Neuronal stem cell (in vitro differentiated cells): ENCODE measurements at places on chromosomes 7 and 10.

DNA sequence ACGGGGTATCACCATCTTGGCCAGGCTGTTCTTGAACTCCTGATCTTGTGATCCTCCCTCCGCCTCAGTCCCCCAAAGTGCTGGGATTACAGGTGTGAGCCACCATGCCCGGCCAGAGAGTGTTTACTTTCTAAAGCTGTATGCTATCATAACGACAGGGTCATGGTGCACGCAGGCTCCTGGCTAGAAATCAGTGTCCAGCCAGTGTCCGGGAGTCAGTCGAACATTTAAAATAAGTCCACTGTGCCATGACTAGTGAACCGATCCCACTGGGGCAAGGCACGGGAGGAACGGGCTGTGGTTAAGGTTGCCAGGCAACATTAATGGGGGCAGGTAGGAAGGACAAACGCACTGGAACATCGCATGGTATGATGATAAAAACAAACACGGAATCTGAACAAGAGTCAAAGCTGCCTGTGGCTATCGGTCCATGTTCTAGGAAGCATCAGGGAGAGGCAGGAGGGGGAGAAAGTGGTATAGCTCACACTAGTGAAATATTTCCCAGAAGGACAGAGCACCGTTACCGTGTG, 89.0 kb upstream of the SEPHS1 start:
- DNase-seq = no peak
- H3K27me3 ChIP-seq = no peaks in the 10 kb centered on the region
- H3K4me1 ChIP-seq = peaks cover 4% of the 10 kb centered on the region

DNA sequence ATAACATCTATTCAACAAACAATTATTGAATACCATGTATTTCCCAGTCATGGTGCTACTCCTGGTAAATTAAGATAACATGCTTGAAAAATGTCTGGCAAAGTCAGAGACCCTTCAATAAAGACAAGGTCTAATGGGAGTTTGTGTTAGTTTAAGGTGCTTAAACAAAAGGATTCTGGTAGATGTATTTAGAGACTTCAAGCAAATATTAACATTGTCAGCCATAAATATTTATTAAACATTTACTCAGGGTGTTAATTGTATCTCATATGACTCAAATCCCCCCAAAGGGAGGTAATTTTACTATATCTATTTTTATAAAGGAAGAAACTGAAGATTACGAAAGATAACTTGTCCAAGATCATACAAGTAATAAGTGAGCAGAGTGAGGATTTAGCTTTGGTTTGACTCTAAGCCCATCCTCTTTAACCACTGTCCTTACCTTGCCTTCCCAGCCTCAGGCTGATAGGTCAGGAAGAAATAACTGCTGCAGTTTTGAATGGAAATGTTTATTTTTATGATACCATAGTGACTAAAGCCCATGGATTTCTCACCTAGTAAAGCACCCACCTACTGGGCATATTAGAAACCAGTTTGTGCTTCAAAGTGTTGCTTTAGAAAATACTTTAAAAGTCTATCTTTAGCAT, 215.4 kb downstream of the COBL start:
- H3K27ac ChIP-seq = no peak overlapping the region
- no peaks in the 10 kb centered on the region for H3K4me1 ChIP-seq
- no peaks in the 10 kb centered on the region for H3K36me3 ChIP-seq
- H3K27me3 ChIP-seq = no peaks in the 10 kb centered on the region
- DNase-seq = no peak
- H3K4me3 ChIP-seq = no peak overlapping the region

- H3K27ac ChIP-seq = peak overlapping the region; percentile 61
- peak; percentile 78 for DNase-seq
- no peaks in the 10 kb centered on the region for H3K27me3 ChIP-seq
- no peaks in the 10 kb centered on the region for H3K36me3 ChIP-seq
- H3K4me3 ChIP-seq = no peak overlapping the region
These were observed 43.9 kb downstream of the DOCK4 start for GRCh38 chr7:112162142-112162766.

- H3K27ac ChIP-seq = no peak overlapping the region
- H3K27me3 ChIP-seq = no peaks in the 10 kb centered on the region
- DNase-seq = no peak
- no peak overlapping the region for H3K4me3 ChIP-seq
These were observed 824.7 kb downstream of the REEP3 start for GRCh38 chr10:64345856-64346255.

DNA sequence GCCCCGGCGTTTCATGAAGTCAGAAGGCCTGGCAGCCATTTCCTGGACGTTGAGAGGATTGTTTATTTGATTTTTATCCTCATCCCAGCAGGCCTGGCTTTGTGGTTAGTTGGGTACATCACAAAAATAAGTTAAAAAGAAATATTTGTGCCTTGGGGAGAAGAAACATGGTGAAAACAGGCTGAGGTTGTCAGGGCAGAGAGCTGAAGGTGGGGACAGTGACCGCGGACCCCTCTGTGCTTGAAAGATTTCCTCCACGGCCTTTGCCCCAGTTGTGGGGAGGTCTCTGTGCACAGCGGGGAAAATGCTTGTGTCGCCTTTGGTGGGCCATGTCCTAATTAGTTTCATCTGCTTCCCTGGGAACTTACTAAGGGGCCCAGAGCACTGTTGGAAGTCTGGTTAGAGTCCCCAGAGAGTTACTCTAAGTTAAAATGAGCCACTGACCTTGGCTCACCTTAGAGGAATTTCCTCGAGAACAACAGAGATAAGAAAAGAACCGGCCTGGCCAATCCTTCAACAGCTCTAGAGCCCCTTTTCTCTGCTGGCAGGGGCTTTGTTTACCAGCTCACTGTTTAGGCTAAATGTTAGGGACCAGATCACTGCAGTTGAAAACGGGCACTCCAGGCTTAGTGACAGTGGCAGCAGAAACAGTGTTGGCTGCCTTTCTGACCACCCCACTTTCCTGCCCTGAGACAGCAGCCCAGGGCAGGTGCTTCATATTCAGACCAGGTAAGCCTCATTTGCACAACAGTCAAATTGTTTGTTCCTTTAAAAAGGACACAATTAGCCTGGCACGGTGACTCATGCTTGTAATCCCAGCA, 37.9 kb downstream of the CRCP start:
- H3K27ac ChIP-seq = peak overlapping the region; percentile 16
- H3K4me1 ChIP-seq = peaks cover 9% of the 10 kb centered on the region
- peaks cover 88% of the 10 kb centered on the region for H3K36me3 ChIP-seq
- H3K27me3 ChIP-seq = no peaks in the 10 kb centered on the region
- DNase-seq = peak; percentile 14

DNA sequence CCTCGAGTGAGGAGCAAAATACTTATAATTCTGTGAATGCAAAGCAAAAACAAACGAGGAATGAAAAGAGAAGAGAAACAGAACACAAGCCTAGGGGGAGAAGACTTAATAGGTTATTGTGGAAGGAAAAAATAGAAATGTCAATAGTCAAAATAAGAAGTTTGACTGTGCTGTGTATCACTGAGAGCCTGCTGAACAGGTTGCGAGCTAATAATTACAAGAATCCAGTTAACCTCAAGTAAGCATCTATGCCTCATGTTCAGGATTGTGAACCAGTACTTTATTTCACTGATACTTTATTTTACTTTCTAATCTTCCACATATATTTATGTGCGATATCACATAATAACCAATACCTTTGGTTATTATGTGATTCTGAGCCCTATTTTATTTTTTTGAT, 316.7 kb downstream of the OTUD1 start:
- H3K4me1 ChIP-seq = no peaks in the 10 kb centered on the region
- no peak overlapping the region for H3K27ac ChIP-seq
- no peaks in the 10 kb centered on the region for H3K36me3 ChIP-seq
- H3K4me3 ChIP-seq = no peak overlapping the region

GRCh38 chr10:102641402-102641801, 2.9 kb upstream of the TRIM8 start:
- peak overlapping the region; percentile 79 for H3K27ac ChIP-seq
- H3K27me3 ChIP-seq = no peaks in the 10 kb centered on the region
- peaks cover 4% of the 10 kb centered on the region for H3K36me3 ChIP-seq
- H3K4me3 ChIP-seq = peak overlapping the region; percentile 90
- H3K4me1 ChIP-seq = peaks cover 7% of the 10 kb centered on the region

- no peaks in the 10 kb centered on the region for H3K36me3 ChIP-seq
- H3K27me3 ChIP-seq = no peaks in the 10 kb centered on the region
- H3K4me3 ChIP-seq = no peak overlapping the region
- no peak overlapping the region for H3K27ac ChIP-seq
These were observed 27.7 kb downstream of the HECW1 start for GRCh38 chr7:43140186-43140585.

GRCh38 chr10:58631715-58632114, 119.0 kb downstream of the BICC1 start:
- H3K27ac ChIP-seq = no peak overlapping the region
- DNase-seq = no peak
- H3K36me3 ChIP-seq = no peaks in the 10 kb centered on the region

DNA sequence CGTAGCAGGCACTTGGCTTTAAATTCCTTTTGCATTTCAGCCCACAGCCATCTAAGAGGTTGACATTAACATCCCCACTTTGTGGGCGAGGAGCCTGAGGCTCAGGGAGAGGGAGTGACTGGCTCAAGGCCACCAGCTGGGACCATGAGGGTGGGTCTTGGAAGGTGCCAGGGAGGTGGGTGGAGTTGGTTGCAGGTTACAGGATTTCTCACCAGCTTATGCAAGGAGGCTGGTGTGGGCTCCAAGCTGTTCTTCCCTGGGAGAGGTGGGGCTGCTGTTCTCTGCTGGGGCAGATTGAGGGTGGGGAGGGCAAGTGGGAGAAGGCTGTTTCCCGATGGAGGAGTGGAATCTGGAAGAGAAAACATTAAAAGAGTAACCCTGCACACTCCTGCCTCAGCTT, 14.1 kb upstream of the C10orf95 start:
- H3K36me3 ChIP-seq = peaks cover 17% of the 10 kb centered on the region
- H3K27me3 ChIP-seq = no peaks in the 10 kb centered on the region
- H3K4me1 ChIP-seq = peaks cover 13% of the 10 kb centered on the region
- no peak overlapping the region for H3K4me3 ChIP-seq

- no peaks in the 10 kb centered on the region for H3K4me1 ChIP-seq
- no peak for DNase-seq
- no peaks in the 10 kb centered on the region for H3K27me3 ChIP-seq
- no peak overlapping the region for H3K4me3 ChIP-seq
These were observed 126.3 kb upstream of the TCERG1L start for GRCh38 chr10:131437556-131438475.

- no peak overlapping the region for H3K4me3 ChIP-seq
- no peak overlapping the region for H3K27ac ChIP-seq
- no peak for DNase-seq
- no peaks in the 10 kb centered on the region for H3K36me3 ChIP-seq
These were observed 27.6 kb downstream of the SPAG6 start for GRCh38 chr10:22372917-22373316.

DNA sequence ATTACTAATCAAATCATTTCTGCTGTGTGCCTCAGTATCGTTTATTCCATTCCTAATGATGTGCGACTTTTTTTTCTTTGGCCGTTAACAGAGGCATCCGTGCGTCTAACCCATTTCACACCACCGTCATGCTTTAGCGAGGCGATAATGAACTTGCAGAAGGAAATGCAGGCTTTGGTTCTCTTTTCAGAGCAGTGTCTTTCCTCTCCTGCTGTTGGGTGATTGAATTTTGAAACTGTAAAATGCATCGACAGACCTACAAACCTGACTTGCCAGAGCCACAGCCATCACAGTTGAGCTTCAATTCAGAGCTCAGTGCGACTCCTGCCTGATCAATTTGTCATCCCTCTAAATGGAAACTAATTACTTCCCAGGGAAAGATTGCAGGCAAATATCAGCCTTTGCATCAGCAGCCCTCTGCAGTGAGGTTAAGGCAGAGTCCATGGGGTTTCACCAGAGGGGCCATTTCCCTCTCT, 486.0 kb upstream of the GALNT17 start:
- peaks cover 15% of the 10 kb centered on the region for H3K4me1 ChIP-seq
- DNase-seq = no peak
- H3K36me3 ChIP-seq = no peaks in the 10 kb centered on the region
- H3K27me3 ChIP-seq = no peaks in the 10 kb centered on the region

DNA sequence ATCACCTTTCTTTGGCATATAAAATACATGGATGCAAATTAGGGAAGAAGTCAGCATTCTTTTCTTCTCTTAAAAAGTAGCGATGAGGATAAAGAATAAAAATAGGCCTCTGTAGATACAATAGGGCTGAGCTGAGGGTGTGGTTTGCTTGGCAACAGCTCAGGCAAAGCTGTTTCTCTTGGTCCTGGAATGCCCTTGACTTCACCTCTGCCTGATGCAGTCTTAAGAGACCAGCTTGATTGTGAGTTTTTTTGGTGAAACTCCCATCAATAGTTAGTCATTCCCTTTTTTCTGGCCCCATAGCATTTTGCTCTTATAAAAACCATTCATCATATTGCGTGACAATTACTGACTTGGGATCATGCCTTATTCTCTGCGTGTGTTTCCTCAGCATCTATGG, 42.1 kb upstream of the MKLN1 start:
- no peaks in the 10 kb centered on the region for H3K4me1 ChIP-seq
- H3K4me3 ChIP-seq = no peak overlapping the region
- H3K27ac ChIP-seq = no peak overlapping the region

DNA sequence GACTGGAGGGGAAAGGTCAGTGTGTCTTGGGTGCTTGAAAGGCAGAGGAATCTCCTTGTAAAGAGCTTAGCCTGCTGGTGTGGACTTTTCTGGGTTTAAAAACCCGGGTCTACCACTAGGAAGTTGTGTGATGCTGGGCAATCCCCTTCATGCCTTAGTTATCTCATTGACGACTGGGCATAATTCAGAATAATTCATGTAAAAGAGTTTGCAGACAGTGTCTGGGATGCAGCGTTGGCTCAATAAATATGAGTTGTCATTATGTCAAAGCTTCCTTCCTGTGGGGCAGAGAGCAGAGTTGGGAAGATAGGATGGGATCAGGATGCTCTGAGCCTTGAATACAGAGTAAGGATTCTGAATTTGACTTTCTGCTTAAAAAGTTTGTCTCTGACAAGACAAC, 196.4 kb downstream of the ADRA2A start:
- no peak for DNase-seq
- H3K4me1 ChIP-seq = no peaks in the 10 kb centered on the region
- no peak overlapping the region for H3K4me3 ChIP-seq
- H3K27ac ChIP-seq = no peak overlapping the region
- no peaks in the 10 kb centered on the region for H3K36me3 ChIP-seq

GRCh38 chr7:140231771-140232491, 55.1 kb upstream of the KDM7A start:
- H3K36me3 ChIP-seq = no peaks in the 10 kb centered on the region
- no peak overlapping the region for H3K27ac ChIP-seq
- peaks cover 10% of the 10 kb centered on the region for H3K4me1 ChIP-seq
- no peak for DNase-seq
- H3K27me3 ChIP-seq = peaks cover 66% of the 10 kb centered on the region

- DNase-seq = no peak
- no peaks in the 10 kb centered on the region for H3K4me1 ChIP-seq
- peaks cover 12% of the 10 kb centered on the region for H3K36me3 ChIP-seq
- no peak overlapping the region for H3K27ac ChIP-seq
- no peaks in the 10 kb centered on the region for H3K27me3 ChIP-seq
These were observed 11.4 kb downstream of the GGCT start for GRCh38 chr7:30493228-30493627.

- peaks cover 15% of the 10 kb centered on the region for H3K27me3 ChIP-seq
- H3K4me3 ChIP-seq = peak overlapping the region; percentile 20
- DNase-seq = no peak
- no peak overlapping the region for H3K27ac ChIP-seq
These were observed 20.1 kb downstream of the GHRHR start for GRCh38 chr7:30983914-30984247.
